ENCODE measurements at places on chromosomes 12 and 14. TPM values are rescaled to one million over a fixed set of nuclear protein-coding genes. Genes with fewer than 3 reads are reported as not detected.

FOXN4 gene
- not detected for total RNA-seq

AQP2 gene
- total RNA-seq: not detected

DNA sequence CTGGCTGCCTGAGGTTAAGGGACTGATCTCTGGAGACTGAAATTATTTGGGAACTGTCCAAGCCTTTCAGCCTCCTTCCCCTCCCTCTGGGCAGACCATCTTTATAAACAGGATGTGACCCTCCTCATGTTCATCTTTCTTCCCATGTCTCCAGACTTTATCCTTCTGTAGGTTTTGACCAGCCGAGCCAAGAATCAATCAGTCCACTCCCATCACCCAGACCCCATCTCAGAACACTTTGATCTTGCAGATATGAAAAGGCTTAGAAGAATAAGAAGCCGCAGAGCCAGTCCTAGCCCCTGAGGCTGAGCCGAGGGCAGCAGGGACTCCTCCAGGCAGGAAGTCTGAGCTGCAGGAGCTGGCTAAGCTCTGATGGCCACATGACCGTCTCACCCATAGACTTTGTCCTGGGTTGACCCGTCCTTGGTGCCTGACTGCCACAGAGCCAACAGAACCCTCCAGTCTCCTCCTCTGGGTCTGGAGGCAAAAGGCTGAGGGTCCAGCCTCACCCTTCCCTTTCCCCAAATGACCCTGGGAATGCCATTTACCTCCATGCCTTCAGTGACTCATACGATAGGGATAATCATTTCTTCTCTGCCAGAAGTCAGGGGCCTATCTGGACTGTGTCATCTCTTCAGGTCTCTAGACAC is 1.6 kb downstream of the KRT71 start:
- DNase-seq: no peak

GEMIN2 gene
- total RNA-seq: 5.1 TPM

DNA sequence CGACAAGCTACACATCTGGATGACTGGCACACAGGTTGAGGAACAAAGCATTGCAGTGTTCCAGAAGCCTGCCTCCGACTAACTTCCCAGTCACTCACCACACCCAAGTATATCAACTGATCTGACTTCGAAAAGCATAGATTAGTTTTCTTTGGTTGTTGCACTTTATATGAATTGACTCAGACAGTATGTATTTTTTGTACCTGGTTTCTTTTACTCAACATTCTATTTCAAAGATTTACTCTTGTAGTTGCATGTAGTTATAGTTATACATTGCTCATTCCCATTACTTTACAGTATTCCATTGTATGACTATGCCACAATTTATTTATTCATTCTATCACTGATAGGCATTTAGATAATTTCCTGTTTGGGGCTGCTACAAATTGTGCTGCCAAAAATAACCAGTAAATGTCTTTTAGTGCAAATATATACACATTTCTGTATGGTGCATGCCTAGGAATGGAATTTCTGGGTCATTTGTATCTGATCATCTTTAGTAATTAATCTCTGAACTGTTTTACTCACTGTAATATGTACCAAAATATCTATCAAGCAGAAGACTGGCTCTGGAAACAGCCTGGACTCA is 17.8 kb downstream of the PLCZ1 start:
- DNase-seq: no peak

COCH gene
- 0.51 TPM for total RNA-seq

OR4E1 gene
- total RNA-seq: not detected

DNA sequence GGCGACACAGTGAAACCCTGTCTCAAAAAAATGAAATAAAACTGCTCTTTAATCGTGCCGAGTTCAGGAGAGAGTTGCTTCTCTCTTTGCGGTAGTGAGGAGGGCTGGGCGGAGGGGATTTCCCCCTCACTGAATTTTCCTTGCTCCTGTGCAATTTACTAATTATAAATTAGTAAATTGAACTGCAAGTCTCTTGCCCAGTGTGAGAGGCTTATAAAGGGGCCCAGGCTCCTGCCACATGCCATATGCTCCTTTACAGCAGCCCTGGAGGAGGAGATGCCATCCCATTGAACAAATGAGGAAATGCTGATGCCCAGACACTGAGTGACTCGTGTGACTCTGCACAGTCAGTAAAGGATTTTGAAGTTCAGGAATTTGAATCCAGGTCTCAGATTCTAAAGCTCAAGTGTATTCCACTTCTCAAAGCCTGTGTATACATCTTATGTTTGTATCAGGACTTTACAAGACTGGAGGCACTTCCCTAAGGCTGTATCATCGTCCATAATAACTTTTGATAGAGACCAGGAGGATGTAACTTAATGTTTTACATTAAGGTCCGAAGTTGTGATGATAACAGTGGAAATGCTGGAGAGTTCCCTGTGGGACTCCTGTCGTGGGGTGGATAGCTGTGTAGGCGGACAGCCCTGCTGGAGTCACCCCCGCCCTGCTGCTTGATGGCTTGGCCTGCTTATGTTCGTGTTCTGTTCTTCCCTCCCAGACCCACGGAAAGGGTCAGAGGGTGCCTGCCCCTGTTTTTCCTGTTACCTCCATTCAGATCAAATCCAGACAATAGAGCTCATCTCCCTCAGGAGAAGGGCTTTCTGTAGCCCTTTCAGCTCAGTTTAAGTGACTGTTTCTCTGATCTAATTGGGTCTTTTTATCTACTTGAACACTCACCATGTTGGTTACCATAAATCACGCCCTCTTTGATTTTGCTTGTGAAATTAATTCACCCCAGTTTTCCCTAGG is 13.9 kb downstream of the PELI2 start:
- DNase-seq: no peak

INHBC gene
- not detected for total RNA-seq

- no peak for DNase-seq
Observed at GRCh38 chr14:26597589-26598080, at the start of gene NOVA1. NOVA1 (minus strand) TSS chr14:26598033; CDS start chr14:26597436, 597 bp downstream.

DNA sequence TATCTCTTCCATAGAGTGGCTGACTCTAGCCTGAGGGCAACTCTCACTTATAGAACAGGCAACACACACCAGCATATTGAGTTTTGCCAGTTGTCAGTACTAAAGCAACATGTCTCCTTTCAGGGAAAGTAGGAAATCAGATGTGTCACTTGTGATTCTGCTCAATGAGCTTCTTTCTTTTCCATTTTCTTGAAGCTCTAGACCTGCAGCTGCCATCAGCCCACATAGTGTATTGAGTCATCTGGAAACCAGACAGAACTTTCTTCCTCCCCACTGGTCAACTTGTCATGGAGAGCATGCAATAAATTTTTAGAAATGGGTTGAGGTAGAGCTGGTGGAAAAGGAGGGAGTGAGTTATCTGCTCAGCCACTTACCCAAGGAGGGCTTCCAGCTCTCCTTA is 209.0 kb upstream of the PLEKHG7 start:
- DNase-seq: no peak

TAS2R8 gene
- total RNA-seq: not detected

GRCh38 chr12:99372257-99372920 is 275.2 kb upstream of the GARIN6 start:
- no peak for DNase-seq

DNA sequence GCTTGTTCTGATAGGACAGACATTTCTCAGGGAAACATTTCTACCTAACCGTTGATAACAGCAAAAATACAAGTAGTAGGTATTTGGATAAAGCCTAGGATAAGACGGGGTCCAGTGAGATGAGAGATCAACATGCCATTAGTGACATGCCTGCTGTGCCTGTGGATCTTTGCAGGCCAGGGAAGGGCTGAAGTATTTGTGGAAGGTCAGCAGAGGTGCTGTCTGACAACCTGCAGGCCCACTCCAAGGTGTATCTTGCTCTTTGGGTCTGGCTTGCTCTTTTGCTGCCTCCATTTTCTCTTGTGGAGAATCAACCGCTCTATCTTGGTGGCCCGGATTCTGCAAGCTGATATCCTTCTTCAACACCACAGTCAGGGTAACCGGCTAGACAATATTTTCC is 46.7 kb downstream of the MSRB3 start:
- no peak for DNase-seq

CHGA gene
- not detected for total RNA-seq
